ENCODE measurements at places on chromosomes 5 and 9.

GRCh38 chr9:74887981-74888370 lies 255 bp upstream of the TRPM6 start:
- no peak for DNase-seq

- DNase-seq, result no peak
These were observed 159.0 kb downstream of the HACD4 start for GRCh38 chr9:20872340-20872977.

DNA sequence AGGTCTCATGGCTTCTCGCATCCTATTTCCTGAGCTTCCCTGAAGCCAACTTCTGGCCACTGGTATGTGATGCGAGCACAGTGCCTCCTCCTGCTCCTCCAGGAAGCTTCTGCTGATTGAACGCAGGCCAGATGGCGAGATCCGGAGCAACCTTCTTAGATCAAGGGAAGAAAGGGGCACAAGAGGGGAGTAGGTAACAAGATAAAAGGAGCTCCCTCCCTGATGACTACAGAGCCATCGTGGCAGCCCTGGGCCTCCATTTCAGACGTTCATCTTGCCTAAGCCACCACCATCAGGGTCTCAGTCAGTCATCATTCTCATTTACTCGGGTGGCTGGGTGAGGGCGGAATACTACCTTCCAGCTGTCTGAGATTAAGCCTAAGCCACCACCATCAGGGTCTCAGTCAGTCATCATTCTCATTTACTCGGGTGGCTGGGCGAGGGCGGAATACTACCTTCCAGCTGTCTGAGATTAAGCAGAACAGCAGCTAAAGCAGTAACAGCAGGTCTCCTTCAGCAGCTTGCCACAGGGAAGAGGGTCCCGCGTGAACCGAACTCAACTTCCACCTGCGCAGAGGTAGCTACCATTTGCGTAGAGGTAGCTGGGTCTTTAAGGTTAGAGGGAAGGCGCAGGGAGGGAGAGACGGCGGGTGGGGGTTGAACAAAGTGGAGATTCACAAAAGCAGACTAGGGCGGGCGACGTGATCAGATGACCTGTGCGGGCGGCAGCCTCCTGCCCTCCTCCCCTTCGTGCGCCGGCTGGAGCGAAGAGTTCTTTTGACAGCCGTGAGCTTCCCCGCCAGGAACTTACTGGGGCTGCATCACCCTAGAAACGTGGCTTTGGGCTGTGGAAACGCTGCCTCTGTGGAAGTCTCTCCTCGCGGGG lies 27.9 kb upstream of the MGAT1 start:
- peak; percentile 45 for DNase-seq

DNA sequence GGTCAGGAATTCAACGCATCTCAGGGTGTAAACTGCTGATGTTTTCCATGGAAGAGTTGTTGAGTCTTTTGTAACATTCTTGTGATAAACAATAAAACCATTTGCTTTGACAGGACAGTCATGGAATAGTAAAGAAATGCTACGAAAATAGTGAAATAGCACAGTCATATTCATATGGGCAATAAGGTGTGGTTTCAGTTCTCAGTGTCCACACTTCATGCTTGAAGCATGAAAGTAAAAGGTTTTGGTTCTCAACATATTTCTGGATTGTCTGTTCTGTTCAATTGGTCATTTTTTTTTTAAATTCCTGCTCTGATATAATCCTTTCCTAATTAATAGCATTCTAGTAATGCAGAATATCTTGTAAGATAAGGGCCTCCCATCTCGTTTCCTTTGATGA lies 467.6 kb upstream of the ZNF608 start:
- no peak for DNase-seq

DNA sequence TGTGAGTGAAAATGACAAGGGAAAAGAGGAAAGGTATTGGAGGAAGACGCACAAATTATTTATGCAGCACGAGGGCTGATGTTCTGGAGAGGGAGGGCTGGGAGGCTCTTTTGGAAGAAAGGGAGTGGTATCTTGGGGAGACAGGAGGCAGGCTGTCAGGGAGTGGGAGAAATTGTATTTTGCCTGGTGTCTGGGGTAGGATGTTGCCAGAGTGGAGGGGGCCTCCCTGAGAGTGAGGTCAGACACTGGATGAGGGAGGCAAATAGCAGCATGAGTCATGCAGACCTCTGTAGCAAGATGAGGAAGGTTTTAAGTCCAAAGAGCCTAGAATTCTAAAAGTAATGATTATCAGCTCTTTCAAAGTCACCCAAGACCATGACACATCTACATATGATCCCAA lies 158.0 kb downstream of the DMRT2 start:
- no peak for DNase-seq

GRCh38 chr9:135526730-135527571 lies 5.7 kb downstream of the LCN1 start:
- DNase-seq, result no peak

DNA sequence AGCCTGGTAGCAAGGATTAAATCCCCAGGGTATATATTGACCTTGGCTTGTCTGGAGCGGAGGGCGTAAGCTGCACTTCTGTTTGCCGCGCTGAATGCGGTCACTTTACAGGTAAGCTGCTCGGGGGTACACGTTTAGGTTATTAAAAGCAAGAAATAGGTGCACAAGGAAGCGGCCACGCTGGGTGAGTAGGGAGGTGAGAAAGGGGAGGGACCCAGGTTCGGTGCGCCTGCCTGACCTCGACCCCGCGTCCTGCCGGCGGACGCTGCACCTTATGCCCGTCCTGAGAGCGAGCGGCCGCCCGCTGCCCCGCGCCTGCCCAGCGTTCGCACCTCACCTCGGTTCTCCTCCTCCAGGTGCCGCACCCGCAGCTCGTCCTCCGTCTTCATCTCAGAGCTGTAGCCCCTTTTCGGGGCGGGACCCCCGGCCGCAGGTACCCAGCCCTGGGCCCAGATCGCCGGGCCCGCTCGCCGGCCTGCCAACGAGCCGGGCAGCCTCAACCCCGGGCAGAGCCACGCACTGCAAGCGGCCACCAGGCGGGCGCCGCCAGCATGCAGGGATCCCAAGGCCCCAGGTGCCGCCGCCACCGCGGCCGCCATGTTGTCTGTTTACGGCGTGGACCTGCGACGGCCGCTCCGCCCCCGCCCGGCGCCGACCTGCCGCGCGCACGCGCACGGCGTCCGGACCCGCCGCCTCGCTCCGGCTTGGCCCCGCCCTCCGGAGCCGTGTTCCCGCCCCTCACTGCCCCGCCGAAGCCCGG lies at the start of gene AUH:
Gene AUH (minus strand): TSS at position 628 of the 760 bp plus-strand sequence. CDS start 29 bp downstream, at position 599.
- peak; percentile 75 for DNase-seq

GRCh38 chr9:133506653-133507038 lies 18.1 kb downstream of the MYMK start:
- no peak for DNase-seq

DNA sequence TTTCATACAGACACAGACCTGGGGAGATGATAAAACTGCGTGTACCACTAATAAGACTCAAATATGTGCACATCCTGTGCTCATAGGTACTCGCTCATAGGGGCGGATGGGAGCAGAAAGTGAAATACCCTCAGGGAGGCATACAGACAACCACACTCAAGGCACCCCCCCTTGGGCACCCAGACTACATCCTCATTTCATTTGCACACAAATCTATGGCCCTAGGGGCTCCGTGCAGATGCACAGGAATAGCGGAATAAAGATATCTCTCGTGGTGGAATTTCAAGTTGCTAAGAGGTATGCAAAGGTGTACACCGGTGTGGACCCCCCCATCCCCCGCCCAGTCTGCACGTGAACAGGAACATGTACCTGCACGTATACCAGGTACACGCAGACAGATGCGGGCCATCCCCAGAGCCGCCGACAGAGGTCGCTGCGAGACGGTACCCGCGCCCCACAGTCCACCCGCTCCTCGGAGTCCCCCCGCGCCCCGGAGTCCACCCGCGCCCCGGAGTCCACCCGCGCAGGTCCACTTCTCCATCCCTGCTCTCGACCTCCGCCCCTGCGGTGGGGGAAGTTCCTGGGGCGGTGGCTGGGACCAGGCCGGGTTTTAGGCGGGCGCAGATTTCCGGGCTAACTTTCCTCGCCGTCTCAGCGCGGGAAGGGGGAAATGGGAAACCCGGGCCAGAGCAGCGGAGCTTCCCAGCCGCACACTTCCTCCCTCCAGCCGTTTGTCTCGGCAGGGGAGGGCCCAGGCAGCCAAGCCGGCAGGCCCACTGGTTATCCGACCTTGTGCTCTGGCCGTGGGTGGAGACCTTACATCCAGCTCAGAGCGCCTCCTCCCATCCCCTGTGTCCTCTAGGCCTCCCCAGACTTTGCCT lies 1.0 kb upstream of the IL12B start:
- no peak for DNase-seq

- DNase-seq, result peak; percentile 12
These were observed 19.5 kb upstream of the SERINC5 start for GRCh38 chr5:80275347-80275746.

DNA sequence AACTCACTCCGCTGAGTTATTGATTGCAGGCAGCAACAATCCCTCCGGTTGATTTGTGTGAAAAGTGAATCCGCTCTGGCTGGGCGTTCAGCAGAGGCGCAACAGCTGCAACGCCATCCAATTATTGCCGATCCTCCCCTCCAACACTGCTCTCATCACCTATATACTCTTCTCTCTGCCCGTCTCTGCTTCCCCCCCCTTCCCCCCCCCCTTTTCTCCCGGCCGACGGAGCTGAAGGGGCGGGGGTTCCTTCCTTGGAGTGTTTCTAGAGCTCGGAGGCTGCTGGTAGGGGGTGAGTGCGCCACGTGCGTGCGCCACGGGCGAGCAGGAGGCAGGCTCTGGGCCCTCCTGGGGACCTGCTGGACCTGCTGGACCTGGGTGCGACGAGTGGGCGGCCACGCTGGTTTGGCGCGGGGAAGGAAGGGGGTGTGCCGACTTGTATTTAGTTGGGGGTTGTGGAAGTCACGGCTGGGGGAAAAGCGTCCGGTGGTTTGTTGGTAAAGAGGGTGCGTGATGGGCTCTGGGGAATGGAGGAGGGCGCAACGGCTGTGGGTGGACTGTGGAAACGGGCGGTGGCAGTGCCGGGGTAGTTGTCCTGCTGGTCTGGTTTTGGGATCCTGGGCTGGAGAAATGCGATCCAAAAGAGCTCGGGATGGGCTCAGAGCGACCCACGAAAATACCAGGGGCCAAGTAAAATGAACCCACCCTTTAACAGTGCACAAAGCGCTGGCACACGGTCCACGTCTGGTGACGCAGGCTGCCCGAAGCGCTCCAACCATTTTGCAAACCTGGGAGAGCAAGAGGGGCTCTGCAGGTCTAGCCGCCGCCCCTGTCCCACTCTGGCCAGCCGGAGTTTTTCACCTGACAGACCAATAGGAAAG lies 6.4 kb upstream of the MEF2C start:
- peak; percentile 81 for DNase-seq

- no peak for DNase-seq
These were observed 35.5 kb downstream of the CACNA1B start for GRCh38 chr9:137913132-137913531.

GRCh38 chr9:5448461-5449435 lies 1.6 kb upstream of the CD274 start:
- no peak for DNase-seq

DNA sequence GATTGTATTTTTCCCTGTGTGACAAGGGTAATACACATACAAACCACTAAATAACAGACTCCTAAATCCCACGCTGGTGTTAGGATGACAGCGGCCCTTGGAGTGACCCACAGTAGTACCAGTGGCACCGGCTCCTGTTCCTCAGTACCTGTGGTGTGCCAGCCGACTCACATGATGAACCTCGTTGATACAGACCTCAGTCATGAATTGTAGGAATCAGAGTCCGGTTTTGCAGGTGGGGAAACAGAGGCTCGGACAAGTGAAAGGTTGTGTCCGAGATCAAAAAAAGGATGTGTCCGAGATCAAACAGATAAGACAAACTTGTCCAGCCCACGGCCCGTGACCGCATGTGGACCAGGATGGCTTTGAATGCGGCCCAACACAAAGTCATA lies 78.0 kb downstream of the AMBP start:
- DNase-seq, result no peak

DNA sequence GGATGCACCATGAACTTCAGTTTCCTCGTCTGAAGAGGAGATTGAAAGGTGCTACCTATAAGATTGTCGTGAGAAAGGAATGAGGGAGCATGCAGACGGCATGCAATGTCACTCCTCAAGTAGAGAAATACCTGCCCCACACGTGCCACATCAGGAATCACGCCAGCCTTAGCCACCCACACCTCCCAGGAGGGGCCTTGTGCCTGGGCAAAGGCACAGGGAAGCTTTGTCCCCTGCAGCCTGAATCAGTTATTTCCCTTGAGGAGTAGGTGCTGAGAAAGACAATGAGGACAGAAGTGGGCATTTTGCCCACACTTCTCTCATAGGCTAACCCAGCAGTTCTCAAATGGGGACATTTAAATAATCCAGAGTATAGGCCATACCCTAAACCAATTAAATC lies 31.0 kb downstream of the FSTL4 start:
- DNase-seq, result no peak

DNA sequence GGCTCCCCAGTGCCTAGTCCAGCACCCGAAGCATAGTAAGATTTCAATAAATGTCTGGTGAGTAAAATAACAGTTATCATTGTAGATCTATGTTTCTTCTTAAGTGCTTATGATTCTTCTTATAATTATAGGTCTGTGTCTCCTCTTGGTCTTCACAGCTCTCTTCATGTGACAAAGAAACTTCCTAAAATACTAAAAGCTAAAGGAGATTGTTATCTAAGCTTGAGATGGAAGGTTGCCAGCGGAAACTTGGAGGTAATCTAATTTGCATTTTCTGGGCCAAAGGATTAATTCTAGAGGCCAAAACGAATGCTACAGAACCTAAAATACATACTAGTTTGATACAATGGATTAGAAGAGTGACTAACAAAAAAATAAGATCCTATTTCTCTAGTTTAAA lies 13.6 kb upstream of the ARHGAP26 start:
- DNase-seq, result no peak

DNA sequence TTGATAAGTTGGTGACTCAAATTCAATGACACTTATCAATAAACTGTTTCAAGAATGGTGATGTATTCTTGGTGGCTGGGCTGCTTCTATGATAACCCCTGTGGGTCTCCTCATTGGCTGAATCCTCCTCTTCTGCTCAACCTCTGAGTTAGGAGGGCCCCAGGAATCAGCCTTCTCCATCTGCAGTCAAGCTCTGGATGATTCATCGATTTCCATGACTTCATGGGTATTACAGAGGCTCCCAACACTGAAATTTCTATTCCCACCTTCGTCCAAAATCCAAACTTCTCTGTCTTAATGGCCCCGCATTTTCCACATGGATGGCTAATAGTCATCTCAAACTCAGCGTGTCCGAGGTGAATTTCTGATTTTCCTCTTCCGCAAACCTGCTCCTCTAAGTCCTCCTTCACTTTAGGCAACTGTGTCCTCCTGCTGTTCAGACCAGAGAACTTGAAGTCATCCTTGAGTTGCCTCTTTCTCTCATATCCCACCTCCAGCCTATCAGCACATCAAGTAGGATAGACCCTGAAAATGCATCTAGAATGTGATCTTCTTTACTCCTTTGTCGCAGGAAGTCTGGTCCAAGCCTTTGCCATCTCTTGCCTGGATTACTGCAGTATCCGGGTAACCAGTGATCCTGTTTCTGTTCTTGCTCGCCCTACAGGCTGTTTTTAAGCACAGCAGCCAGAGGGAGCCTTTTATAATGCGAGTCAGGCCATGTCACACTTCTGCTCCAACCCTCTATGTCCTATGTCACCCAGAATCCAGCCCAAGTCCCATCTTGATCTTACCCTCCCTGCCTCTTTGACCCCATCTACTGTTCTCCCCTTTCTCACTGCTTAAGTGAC lies 41.4 kb upstream of the IL7R start:
- no peak for DNase-seq

Measured in GDM1 (cell line).